ENCODE measurements at places on chromosomes 3 and 15. TPM values are rescaled to one million over a fixed set of nuclear protein-coding genes. Genes with fewer than 3 reads are reported as not detected.

The RNU5B-1 gene
- total RNA-seq = not detected

The CHRNA7 gene
- not detected for total RNA-seq

The KCNMB3 gene
- 1.5 TPM for total RNA-seq

The MUSTN1 gene
- total RNA-seq = not detected

The ACP3 gene
- total RNA-seq = 0.05 TPM

The GPR160 gene
- not detected for total RNA-seq

The ECE2 gene
- not detected for total RNA-seq

The C3orf20 gene
- total RNA-seq = not detected

The GOLGA8T gene
- total RNA-seq = not detected

The CELSR3 gene
- total RNA-seq = 0.89 TPM

The CACNA1D gene
- not detected for total RNA-seq

The DENND6A gene
- total RNA-seq = 11.9 TPM

The LIPC gene
- not detected for total RNA-seq

The SMCO1 gene
- not detected for total RNA-seq

The TMEM41A gene
- 9.5 TPM for total RNA-seq
